ENCODE measurements at places on chromosomes 12 and 14. TPM values are rescaled to one million over a fixed set of nuclear protein-coding genes. Genes with fewer than 3 reads are reported as not detected.

Gene THAP2
- 3.8 TPM for total RNA-seq

Gene SRGAP1
- total RNA-seq = 12.9 TPM

Gene ADAM21
- 0.33 TPM for total RNA-seq

Gene IL22
- not detected for total RNA-seq

Gene SAMD15
- 0.88 TPM for total RNA-seq

Gene KRT3
- not detected for total RNA-seq

Gene KRT74
- total RNA-seq = not detected

Gene NTF3
- 0.34 TPM for total RNA-seq

Gene TMEM229B
- 1.4 TPM for total RNA-seq

Gene SPX
- 0.05 TPM for total RNA-seq

Gene P3H3
- 18.8 TPM for total RNA-seq

Gene CMA1
- total RNA-seq = not detected

Gene EFCAB11
- 6.2 TPM for total RNA-seq
